T-helper 17 cell (primary cell): ENCODE measurements at places on chromosomes 11 and 22.

GRCh38 chr11:111148953-111149352 lies 96.6 kb upstream of the POU2AF2 start:
- no peak for DNase-seq

- no peak for DNase-seq
These were observed 709 bp upstream of the ST3GAL4 start for GRCh38 chr11:126354631-126355323.

- DNase-seq: no peak
These were observed 68.3 kb upstream of the NAV2 start for GRCh38 chr11:19644316-19644715.

- DNase-seq: no peak
These were observed 35.8 kb downstream of the MTNR1B start for GRCh38 chr11:93005239-93005638.
